ENCODE measurements at places on chromosomes 1 and 21.

- no peak for DNase-seq
Observed at GRCh38 chr1:204051718-204052117, 21.2 kb upstream of the SOX13 start.

- DNase-seq: no peak
Observed at GRCh38 chr1:94479682-94480081, 61.5 kb downstream of the ABCD3 start.

GRCh38 chr1:63122079-63122478 is 200.3 kb upstream of the FOXD3 start:
- no peak for DNase-seq

GRCh38 chr1:36175137-36176095 is 19.5 kb downstream of the MAP7D1 start:
- DNase-seq: peak; percentile 54

- no peak for DNase-seq
Observed at GRCh38 chr1:40567825-40568224, 36.4 kb downstream of the ZNF684 start.

DNA sequence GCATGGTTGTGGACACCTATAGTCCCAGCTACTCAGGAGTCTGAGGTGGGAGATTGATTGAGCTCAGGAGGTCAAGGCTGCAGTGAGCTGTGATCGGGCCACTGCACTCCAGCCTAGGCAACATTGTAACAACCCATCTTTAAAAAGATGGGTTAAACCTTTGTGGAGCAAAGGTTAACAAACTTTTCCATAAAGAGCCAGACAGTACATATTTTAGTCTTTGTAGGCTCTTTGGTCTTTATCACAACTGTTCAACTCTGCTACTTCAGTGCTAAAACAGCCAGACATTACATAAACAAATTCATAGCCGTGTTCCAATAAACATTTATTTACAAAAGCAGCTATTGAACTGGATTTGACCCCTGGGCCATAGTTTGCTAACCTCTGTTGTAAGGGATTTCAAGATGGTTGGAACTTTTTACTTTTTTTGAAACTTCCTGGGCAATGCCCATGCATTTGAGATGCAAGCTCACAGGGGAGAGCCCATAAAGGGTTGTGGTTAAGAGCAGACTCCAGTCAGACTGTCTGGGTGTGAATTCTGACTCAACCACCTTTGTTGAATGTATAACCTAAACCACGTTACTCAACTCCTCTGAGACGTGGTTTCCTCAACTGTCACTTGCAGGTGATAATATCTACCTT is 10.8 kb downstream of the INAVA start:
- no peak for DNase-seq

DNA sequence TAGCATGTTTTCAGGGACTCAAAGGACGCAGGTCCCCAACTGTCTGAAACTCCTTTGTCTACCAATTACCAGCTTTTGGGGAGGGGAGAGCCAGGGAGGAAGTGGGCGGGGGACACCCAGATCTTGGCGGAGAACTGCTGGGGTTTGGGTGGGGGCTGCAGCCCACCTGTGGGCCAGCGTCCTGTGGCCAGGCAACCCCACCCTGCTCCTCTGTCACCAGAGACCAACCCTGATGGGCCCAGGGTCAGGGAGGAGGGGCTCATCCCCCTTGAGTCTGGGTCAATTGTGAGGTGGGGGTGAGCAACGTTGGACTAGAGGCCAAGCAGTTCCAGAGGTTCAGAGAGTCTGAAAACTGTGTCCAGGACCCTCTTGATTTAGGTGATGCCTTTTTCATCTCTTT is 96.1 kb upstream of the TARDBP start:
- DNase-seq: no peak

All from eye (tissue), 1 donor.